ENCODE measurements at places on chromosomes 4 and X.

- DNase-seq = peak; percentile 35
Measured at GRCh38 chr4:182212211-182212761, 30.9 kb upstream of the TENM3 start.

DNA sequence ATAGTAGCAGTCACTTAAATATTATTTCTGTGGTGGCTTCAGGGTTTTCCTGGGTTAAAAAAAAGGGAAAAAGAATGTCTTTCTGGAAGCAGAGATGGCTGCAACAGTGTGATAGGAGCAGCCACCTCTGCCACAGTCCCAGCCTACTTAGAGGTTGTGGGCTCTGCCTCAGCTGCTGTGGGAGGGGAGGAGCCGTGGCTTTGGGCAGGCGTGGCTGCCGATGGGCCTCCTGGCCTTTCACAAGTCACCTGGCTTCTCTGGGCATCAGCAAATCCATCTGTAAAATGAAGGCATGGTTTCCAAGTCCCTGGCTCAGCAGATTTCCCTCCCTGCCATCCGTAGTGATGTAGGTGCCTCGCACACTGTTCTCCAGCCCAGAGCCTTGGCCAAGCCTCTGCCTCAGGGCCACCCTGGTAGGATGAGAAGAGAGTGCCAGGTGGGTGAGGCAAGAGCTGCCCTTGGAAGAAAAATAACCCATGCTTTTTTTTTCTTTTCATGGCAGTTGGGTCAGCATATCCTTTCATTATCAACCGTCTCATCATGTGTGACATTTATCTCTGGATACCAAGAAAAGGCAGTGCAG is 66.1 kb downstream of the PTTG2 start:
- no peak for DNase-seq

- DNase-seq = peak; percentile 93
Measured at GRCh38 chrX:74450803-74451449, 29.6 kb downstream of the SLC16A2 start.

DNA sequence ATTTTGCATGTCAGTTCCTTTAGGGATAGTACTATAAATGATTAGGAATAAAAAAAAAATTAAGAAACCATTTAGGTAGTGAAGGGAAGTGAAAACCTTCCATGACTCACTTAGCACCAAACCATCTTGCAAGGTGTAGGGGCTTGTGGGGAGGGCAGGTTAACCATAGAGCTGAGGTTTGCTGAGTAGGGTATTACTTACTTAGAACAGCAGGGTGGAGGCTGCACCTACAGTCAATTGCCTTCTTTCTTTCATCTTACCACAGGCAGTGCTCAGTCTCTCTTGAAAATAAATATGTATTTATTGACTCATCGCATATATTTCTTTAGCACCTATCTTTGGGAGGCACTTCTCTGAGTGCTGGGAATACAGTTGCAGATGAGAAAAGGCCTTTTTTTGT is 104.9 kb upstream of the GIMD1 start:
- DNase-seq = no peak

- DNase-seq = no peak
Measured at GRCh38 chrX:53321230-53321942, 40.0 kb upstream of the IQSEC2 start.

- DNase-seq = no peak
Measured at GRCh38 chr4:181350615-181351415, 892.4 kb upstream of the TENM3 start.

GRCh38 chr4:165410214-165410613 is 31.4 kb downstream of the CPE start:
- no peak for DNase-seq
